ENCODE measurements at places on chromosomes 7 and 10.

DNA sequence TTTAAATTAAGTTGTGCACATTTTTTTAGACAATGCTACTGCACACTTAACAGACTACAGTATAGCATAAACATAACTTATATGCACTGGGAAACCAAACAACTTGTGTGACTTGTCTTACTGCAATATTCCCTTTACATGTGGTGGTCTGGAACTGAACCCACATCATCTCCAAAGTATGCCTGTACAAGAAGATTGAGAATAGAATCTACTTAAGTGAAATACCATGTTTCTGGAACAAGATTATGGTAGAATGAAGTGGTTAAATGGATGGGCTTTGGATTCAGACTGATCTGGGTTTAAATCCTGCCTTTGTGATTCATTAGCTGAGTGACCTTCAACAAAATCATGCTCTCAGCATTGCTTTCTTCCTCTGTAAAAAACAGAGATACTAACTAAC, 30.7 kb downstream of the CUL2 start:
- DNase-seq = no peak

DNA sequence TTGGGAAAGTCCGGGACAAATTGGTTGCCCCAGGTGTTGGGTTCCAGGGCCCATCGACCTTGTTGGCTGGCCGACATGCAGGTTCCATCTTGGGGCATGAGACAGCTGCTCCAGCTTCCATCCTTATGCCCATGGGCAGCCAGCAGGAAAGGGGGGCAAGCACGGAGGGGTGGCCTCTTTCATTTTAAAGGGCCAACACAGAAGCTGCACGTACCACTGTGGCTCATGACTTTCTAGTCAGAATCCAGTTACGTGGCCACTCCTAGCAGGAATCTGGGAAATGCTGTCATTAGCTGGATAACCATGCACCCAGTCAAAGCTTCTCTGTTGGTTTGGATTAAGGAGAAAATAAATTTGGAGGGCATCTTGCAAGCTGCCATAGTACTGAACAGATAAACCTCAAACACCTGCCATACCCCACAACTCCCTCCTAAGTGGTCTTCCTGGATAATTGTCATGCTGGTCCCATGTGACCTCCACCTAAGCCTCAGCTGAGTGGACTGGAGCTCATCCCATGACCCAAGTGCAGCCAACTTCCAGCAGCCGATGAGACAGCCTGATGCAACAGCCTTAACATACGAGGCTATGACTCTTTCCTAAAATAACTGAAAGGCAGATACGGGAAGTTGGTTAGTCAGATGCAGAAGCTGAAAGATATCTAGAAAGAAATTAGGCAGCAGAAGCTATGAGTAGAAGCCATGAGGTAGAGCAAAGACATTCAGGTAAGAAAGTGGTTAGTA, 21.4 kb upstream of the GSDME start:
- DNase-seq = no peak

GRCh38 chr7:155205368-155206317, 92.0 kb upstream of the INSIG1 start:
- peak; percentile 70 for DNase-seq

GRCh38 chr10:86518781-86519180, 2.8 kb downstream of the WAPL start:
- DNase-seq = no peak

DNA sequence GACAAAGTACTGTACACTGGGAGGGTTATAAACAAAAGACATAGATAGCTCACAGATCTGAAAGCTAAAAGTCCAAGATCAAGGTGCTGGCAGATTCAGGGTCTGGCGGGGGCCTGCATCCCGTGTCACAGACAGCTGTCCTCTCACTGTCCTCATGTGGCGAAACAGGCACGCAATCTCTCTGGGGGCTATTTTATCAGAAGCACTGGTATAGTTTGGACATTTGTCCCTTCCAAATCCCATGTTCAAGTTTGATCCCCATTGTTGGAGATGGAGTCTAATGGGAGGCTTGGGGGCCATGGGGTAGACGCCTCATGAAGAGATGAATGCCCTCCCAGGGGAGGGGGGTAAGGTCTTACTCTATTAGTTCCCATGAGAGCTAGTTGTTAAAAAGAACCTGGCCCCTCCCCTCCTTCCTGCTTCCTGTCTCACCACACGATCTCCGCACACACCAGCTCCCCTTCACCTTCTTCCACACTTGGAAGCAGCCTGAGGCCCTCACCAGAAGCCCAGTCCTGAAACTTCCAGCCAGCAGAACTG, 72.5 kb upstream of the UCN3 start:
- DNase-seq = no peak

- DNase-seq = no peak
These were observed 929 bp downstream of the HOXA6 start for GRCh38 chr7:27146491-27147198.

GRCh38 chr7:108313086-108313485, 143.2 kb downstream of the NRCAM start:
- DNase-seq = no peak

Measured in BE2C (cell line).